Stimulated activated CD4-positive, alpha-beta T cell treated with anti-CD3 and anti-CD28 coated beads, TNF-alpha, amount 100 ng/mL, for 1 hour (primary cell): ENCODE measurements at places on chromosomes 5 and 9.
A peak's percentile ranks its signal among the peaks of the same experiment; 100 is the strongest.

DNA sequence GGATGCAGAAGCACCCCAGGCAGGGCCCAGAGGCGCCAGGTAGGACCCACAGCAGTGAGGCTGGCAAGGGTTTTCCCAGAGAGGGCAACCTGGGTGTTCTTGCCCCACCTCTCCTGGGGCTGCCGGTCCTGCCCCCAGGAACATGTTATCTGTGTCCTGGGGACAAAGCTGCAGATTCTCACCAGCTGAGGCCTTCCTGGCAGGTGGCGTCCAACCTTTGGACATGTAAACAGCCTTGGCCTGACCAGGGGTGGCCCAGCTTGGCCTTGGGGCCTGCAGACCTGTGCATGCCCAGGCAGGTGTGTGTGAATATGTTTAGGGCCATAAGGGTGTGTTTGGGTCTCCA lies 101.8 kb upstream of the LARP1 start:
- DNase-seq = no peak

GRCh38 chr9:4987961-4988421 lies 2.9 kb downstream of the JAK2 start:
- peak; percentile 9 for DNase-seq

- no peak for DNase-seq
Observed at GRCh38 chr5:30347858-30348257, 845.6 kb upstream of the CDH6 start.

- DNase-seq = no peak
Observed at GRCh38 chr9:107345327-107345726, 62.2 kb downstream of the RAD23B start.

- DNase-seq = no peak
Observed at GRCh38 chr5:114719268-114719667, 357.4 kb downstream of the KCNN2 start.

DNA sequence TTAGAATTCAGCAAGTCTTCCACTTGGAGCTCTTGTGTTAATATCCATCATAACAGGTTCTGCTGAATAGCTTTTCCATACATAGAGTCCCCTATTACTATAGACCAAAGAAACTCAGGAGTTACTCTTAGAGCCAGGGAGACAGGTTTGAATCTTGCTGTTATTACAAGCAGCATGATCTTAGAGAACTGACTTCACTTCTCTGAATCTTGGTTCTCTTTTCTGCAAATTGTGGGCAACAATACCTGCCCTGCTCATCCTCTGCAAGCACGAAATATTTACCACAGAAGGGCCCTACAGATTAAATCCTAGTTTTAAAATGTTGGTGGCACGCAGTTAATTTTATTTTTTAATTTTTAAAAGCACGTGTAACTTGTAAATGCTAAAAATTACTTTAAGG lies 111.7 kb downstream of the TLR4 start:
- no peak for DNase-seq

GRCh38 chr5:68367287-68367686 lies 151.7 kb downstream of the PIK3R1 start:
- no peak for DNase-seq

- DNase-seq = no peak
Observed at GRCh38 chr9:111910428-111910827, 13.8 kb downstream of the UGCG start.

DNA sequence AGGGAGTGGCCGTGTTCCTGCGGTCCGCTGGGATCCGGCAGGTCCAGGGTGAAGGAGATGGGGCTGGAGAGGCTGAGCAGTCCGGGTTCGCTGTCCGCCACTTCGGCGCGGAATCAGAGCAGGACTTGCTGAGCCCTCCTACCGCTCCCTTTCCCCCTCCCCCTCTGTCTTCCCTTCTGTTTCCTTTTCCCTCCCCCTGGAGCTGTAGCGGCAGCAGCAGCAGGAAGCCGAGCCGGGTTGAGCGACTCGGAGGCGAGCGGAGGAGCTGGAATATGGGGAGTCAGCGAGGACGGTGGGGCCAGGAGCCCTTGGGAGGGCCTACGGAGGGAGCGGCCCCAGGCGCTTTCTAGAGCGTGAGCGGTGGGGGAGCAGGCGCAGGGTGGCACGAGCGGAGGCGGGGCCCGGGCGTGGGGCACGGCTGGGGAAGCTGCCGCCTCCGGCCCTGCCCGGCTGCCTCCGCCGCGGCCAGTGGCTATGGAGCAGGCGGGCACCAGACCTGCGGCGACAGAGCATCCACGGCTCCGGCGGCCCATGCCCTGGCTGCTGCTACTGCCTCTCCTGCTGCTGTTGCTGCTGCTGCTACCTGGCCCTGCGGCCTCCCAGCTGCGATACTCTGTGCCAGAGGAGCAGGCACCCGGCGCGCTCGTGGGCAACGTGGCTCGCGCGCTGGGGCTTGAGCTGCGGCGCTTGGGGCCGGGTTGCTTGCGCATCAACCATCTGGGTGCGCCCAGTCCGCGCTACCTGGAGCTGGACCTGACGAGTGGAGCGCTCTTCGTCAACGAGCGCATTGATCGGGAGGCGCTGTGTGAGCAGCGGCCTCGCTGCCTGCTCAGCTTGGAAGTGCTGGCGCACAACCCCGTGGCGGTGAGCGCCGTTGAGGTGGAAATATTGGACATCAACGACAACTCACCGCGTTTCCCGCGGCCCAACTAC lies at the start of gene PCDHAC2:
Gene PCDHAC2, plus strand, starts transcription at position 184 of the 933 bp plus-strand sequence. Its CDS starts 291 bp downstream, at position 475.
- DNase-seq = no peak

GRCh38 chr5:95921501-95921900 lies 40.1 kb downstream of the ELL2 start:
- DNase-seq = no peak

DNA sequence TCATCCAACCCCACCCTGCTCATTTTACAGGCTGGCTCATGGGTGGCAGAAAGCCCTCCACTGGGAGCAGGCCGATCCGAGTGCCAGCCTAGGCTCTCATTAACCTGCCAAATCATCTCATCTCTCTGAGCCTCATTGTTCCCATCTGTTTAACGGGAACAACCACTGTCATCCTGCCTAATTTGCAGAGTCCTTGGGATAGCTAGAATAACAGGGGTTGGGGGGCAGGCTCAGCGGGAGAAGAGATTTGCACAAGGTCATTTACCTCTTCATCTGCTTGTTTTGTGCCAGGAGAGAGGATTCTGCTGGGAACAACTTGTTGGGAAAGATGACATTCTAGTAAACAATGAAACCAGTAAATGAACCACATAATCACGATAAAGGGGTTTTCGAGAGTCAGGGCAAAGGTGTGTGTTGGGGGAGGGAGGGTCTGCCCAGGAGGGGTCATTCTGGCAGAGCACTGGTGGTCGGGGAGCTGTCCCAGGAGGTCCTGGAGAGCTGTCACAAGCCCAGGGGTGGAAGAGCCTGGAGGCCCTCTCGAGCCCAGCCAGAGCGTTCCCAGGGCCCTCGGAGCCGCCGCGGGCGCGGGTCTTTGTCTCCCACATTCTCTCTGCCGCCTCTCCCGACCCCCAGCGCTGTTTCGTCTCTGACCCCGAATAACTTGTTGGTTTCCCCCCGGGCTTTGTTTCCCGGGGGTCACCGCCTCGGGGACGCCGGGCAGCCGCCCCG lies 22.8 kb upstream of the NDST1 start:
- DNase-seq = no peak

- no peak for DNase-seq
Observed at GRCh38 chr9:77710965-77711648, 63.0 kb upstream of the GNA14 start.

GRCh38 chr5:170183816-170184687 lies 48.7 kb upstream of the C5orf58 start:
- no peak for DNase-seq

DNA sequence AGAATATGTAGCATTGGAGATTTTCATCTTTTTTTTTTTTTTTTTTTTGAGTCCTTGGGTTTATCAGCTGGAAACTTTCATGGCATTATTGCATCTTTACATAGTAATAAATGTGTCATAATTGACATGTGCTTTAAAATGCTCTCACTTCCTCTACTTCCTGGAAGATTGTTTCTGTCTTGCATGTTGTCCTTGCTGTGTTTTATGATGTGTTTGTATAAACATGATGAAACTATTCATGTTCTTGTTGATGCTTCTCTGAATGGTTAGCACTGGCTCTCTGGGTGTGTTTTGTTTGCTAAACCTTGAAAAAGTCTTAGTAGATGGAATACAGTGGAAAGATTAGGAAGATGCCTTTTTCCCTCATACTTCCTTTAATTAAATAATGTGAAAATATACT lies 87.9 kb downstream of the IQGAP2 start:
- DNase-seq = no peak

DNA sequence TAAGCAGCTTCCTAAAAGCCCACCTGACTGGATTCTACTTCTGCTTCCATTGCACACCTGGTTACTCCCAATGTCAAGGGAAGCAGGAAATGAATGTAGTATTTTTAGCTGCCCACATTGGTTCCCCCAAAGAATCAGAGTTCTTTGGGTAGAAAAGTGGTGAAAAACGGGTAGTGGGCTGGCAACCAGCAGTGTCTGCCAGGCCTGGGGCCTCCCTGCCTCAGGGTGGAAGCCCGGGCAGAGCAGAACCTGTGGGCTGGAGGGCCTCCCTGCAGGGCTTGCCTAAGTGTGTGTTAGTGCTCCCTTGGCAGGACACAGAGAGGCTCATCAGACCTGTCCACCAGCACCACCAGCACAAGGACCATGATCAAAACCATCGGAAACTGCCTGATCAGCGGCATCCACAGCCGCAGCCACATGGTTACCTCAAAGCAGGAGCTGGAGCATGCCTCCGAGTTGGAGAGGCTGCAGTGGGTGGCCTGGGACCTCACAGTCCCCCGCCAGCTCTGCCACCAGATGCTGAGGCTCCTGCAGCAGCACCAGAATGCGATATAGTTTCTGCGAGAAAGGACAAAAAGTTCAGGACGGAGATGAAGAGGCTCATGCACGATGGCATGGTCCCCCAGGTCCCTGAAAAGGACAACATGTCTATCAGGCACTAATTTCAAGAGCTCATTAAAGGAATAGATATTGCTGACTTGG lies 72.2 kb downstream of the PTPDC1 start:
- DNase-seq = no peak

DNA sequence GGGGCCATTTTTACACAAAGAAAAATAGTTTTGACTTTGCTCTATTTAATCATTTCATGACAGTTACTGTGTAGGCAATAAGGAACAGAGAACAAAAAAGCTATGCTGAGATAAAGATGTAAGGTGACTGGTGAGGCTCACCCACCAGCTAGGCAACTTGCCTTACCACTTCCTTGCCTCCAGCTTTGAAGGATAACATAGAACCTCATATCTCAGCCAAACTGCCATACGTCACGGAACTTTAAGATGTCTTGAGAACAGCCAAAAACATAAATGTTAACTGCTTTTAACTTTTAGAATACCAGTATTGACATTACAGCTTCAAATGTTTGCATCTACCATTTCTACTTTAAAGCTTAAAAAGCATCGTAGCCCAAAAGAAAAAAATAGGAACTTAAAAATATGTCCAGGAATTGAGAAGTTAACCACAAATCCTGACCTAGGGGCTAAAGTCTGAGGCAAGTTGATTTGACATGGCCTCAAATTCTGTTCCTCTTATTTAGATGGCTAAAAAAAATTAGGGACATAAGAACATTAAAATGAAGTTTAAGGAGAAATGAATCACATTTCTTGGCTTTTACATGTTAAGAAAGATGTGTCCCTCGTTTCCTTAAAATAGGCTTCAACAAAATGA lies 7.7 kb upstream of the GCNT4 start:
- DNase-seq = no peak

DNA sequence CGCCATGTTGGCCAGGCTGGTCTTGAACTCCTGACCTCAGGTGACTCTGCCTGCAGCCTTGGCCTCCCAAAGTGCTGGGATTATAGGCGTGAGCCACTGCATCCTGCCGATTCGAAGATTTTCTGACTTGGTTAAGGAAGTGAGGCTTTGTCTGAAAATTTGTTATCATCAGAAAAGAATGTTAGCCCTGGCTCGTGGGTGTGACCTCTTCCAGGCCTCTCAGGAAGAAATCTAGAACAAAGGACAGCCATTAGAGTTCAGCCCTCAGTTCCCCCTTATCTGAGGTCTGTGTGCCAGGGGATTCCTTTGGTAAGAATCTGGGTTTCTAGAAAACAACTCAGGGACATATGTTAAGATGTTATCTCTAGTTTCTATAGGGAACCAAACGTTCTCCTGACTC lies 6.2 kb downstream of the OR2S2 start:
- DNase-seq = no peak

DNA sequence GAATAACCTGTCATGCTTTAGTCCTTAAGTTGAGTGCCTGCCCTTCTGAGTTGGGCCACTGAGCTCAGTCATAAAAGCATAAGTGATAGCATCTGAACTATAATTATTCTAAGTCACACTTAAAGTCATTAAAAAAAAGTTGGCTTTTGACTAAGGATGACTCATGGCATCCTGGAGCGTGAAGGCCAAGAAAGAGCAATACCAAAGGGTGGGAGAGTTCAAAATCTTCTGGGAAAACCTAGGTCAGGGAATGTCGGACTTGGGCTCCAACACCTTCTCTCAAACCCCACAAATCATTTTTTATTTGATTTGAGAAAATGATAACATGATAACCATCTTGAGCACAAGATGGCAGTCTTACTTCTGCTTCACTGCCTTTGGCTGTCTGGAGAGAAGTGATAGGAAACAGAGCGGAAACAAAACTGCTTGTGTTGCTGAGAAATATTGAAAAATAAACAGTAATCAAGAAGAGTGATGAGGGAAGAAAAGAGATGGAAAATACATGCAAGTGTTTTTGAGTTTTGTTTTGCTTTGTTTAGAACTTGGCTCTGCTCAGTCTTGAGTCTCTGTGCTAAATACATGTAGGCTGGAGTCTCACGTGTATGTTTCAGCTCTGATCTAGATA lies 16.9 kb upstream of the NTRK2 start:
- no peak for DNase-seq

DNA sequence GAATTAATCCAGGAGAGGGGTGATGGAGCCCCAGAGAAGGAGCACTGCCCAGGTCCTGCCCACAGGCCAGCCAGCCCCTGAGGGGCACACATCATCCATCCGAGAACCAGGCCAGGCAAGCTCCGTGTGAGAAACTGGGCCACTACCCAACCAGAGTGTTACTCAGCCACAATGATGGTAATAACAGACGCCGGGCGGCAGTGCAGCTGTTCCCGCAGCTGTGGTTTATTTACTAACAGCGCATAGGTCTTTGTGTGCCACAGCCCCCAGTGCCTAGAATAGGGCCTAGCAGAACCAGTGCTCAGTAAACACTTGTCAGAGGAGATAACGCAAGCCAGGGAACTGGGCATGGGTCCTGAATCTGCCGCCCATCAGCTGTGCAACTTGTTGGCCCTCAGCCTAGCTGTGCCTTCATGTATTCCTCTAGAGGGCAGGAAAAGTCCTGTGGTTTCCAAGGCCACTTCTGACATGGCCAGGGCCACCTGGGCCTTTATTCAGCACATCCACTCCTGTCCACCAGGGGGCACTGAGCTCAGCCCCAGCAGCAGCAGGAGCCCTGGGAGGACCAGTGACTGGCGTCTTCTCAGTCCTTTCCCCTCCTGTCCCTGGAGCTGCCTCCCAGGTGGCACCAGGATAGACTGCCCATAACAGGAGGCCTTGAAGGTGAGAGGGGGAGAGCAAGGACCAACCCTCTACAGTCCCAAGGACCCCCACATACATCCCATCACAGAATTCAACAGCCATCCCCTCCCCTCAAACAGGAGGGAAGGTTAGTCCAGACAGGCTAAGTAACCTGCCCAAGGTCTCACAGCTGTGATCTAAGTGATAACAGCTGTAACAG lies 2.1 kb downstream of the MXD3 start:
- DNase-seq = peak; percentile 41
